Left cardiac atrium (tissue), 4 donors: ENCODE measurements at places on chromosomes 2 and 18. TPM values are rescaled to one million over a fixed set of nuclear protein-coding genes. Genes with fewer than 3 reads are reported as not detected.

DARS1 gene
- 71.8 TPM for total RNA-seq

GRCh38 chr2:20050104-20050645 is 1.3 kb downstream of the LAPTM4A start:
- no peak for DNase-seq

DNA sequence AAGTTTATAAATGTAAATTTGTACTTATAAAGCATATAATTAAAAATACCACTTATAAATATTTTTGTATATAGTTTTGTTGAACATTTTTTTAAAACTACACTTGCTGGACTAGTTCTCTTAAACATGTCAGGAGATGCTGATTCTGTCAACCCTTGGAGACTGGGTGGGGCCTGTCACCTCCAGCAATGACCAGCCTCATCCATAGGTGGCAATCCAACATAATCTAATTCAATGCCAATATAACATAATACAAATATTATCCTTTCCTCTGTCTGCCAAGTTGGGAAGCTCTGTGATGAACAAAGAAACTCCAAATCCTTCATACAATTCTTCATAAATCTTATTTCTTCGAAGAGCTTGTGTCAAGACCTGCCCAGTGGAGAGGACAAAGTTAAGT is 140.4 kb downstream of the RBMS1 start:
- no peak for DNase-seq

DNA sequence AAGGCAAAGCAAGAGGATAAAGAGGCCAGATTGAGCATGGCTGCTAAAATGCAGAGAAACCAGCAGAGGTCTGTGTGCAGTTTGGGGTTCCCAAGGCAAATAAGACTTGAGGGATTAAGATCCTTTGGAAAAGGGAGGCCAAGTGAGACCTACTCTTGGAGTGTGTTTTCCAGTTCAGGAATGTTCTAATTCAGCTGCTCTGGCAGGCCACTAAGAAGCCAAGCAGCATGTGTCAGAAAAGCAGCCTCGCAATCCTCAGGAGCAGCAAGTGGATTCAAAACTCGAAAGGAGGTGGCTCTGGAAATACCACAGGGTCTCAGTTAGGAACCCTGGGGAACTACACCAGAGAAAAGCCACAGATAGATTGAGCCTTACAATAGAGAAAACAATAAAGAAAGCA is 569.2 kb downstream of the METTL4 start:
- DNase-seq: no peak

- no peak for DNase-seq
Measured at GRCh38 chr2:149226790-149227189, 103.6 kb upstream of the LYPD6 start.

NCKAP5 gene
- total RNA-seq: 6.2 TPM

GRCh38 chr2:24047703-24048033 is 477 bp upstream of the WDCP start:
- no peak for DNase-seq

DNA sequence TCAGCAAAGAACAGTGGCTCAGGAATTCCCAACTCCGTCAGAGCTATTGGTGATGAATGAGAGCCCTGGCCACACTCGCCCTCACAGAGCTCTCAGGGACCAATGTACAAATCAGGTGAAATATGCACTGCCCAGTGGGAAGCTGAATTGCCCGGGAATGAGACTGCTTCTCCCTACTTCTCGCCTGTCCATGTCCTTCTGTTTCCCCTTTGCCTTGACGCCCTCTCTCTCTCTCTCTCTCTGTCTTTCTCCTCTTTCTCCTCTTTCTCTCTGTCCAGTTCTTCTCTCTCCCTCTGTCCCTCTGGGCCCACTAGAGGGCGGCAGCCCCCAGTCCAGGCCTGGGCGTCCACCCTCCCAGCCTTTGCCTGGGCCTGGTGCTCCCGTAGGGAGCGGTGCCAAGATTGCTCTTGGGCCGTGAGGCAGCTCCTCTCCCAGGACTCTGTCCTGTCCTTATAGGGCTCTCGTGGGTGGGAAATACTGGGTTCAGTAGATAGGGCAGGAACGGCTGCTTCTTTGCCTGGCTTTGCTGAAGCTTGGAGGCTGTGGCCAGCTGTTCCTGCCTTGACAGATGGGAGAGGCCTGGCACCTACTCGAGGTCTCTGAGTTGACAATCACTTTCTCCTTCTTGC is 28.4 kb upstream of the PUM2 start:
- DNase-seq: peak; percentile 90

SLC19A3 gene
- 40.4 TPM for total RNA-seq

- DNase-seq: no peak
Measured at GRCh38 chr18:71114550-71115210, 825.8 kb downstream of the SOCS6 start.

PNO1 gene
- 15.6 TPM for total RNA-seq

DCDC2C gene
- not detected for total RNA-seq

PPP1R1C gene
- 5.5 TPM for total RNA-seq

GRCh38 chr2:241149925-241150659 is at the start of gene PPP1R7:
Gene PPP1R7, plus strand, starts transcription at chr2:241150467. Its CDS starts 29 bp downstream, at chr2:241150496.
- peak; percentile 96 for DNase-seq

DNA sequence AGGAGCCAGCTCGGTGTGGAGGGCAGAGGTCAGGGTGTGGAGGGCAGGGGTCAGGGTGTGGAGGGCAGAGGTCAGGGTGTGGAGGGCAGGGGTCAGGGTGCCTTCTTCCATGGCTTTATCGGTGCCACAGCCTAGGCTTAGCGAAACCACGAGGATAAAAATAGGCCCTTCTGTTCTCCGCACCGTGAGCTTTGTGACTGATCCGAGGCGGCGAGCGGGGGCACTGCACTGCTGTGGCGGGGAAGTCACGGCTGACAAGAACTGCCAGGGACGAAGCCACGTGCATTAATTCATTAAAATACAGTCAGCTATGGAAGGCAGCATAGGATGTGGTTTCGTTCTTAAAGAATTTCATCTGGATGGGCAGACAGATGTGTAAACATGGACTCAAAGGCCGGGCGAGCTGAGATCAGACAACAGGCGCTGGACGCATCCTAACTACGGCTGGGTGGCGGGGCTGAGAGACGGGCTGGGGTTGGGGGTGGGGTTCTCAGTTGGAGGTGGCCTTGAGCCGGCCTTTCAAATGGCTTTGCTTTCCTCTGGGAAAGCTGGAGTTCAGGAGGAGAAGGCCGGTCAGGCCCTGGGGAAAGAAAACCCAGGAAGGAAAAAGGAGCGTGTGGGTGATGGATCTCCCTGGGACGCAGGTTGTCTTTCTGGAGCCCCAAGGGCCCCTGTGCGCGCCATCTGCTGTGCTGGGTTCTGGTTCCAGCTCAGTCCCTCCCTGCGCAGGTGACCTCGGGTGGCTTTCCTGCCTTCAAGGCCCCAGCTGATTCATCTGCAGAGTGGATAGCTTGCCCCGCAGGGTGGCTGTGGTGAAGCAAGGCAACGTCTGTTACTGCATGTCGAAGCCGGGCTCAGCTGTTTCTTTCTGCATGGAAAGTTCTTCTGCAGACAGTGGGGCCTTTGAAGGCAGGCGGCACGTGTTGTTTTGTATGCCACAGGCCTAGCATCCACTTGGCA is 958 bp upstream of the ALLC start:
- no peak for DNase-seq

DNA sequence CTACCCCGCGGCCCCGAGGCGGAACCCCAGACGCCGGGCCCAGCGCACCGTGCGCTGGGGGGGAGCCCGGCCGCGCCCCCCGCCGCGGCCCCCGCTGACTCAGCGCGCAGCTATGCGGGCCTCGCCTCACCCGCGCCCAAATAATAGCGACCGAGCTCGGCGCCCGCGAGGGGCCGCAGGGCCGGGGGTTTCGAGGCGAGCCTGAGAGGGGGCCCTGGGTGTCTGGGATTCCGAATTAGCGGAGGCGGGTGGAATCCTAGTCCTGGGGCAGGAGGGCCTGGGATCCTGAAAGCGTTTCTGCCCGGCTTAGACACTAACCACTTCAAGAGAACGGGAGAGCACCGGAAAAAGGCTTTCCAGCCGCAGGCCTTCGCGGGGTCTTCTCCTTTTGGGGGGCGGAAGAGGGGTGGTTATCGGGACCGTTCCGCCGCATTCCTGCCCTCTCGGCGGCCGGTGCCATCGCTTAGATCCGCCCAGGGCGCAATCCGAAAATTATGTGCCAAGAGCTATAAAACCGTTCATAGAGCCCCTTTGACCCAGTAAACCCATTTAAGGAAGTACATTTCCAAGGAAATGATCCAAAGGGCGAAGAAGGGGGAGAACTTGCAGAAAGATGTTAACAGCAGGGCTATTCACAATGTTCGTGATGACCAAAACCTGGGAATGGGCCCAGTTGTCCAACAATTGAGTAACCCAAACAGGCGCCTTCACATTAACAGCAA is 681 bp upstream of the ROCK2 start:
- DNase-seq: peak; percentile 71

CCDC85A gene
- 4.9 TPM for total RNA-seq

SPTBN1 gene
- total RNA-seq: 329 TPM

- no peak for DNase-seq
Measured at GRCh38 chr2:42954227-42954962, 162.0 kb upstream of the HAAO start.

SPP2 gene
- total RNA-seq: not detected

- no peak for DNase-seq
Measured at GRCh38 chr2:63699549-63699839, 110.7 kb downstream of the MDH1 start.

PFN4 gene
- total RNA-seq: 1.1 TPM

- DNase-seq: no peak
Measured at GRCh38 chr18:72409903-72410302, 134.2 kb downstream of the CBLN2 start.

APCDD1 gene
- 55.1 TPM for total RNA-seq

RUFY4 gene
- not detected for total RNA-seq

DNA sequence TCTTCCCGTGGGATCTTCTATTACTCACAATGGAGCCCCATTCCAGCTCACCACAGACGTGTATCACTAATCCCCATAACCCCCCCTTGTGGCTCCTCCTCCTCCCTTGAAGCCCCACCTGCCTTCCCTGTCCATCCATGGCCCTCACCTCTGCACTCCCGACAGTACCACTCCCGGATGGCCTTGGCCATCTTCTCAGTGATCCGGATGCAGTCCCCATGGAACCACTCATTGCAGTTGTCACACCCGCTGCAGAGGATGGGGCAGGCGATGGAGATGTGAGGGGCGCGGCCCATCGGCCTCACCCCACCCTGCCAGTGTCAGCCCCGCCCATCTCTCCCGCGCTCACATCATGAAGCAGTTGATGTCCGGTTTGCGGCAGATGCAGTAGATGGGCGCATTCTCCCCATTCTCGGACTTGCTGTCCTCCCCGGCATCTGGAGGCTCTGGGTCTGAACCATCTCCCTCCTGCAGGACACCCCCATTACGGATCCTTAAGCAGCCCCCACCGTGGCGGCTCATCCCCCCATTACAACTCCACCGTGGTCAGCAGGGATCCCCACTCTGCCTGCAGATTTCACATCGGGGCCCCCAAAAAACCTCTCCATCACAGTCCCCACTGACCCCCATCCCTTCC is 983 bp downstream of the CXXC1 start:
- peak; percentile 48 for DNase-seq

GRCh38 chr2:169452080-169452479 is 27.2 kb upstream of the BBS5 start:
- no peak for DNase-seq

ATP8B1 gene
- total RNA-seq: 14.9 TPM

- DNase-seq: no peak
Measured at GRCh38 chr2:239122421-239123110, 274.7 kb downstream of the TWIST2 start.
